ENCODE measurements at places on chromosomes 3 and 15.

DNA sequence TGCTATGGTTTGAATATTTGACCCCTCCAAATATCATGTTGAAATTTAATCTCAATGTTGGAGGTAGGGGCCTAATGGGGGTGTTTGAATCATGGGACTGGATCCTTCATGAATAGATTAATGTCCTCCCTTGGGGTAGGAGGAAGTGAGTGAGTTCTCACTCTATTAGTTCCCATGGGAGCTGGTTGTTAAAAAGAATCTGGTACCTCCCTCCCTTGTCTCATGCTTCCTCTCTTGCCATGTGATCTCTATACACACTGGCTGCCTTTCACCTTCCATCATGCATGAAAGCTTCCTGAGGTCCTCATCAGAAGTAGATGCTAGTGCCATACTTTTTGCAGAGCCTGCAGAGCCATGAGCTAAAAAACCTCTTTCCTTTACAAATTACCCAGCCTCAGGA is 177.7 kb upstream of the MCTP2 start:
- DNase-seq = no peak

DNA sequence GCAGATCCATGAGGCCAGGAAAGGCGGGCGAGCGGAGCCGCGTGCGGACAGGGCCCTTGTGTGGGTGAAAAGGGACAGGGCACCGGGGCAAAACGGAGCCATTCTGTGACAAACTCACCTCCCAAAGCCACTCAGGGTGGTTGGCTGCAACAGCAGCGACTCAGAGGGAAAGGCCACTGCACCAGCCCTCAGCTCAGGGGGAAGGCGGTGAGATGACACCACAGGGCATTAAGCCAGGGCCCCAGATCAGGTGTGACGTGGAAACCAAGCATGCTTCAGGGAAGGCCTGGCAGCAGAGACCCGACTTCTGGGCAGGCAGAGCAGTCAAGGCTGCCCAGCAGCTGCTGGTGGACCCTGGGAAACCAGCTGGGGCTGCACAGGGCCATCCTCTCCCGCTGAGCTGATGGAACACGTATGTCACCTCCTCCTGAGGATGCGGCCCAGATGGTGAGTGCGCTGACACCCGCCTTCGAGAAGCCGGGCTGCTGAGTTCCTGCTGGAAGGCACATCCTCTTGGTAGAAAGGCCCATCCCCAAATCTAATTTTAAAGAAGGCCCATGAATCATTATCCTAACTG is 82.3 kb downstream of the CHSY1 start:
- DNase-seq = no peak

DNA sequence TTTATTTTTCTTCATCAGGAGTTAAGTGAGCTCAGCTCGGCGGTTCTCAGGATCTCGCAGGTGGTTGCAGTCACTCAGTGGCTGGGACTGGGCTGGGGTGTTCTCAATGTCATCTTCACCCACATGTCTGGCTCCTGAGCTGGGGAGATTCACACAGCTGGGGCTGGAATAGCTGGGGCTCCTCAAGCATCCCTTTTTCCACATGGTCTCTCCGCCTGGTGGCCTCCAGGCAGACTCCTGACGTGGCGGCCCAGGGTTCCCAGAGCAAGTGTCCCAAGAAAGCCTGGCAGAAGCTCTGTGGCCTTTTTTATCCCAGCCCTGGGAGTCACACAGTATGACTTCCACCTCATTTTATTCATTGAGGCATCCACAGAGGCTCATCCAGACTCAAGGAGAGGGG is 84.1 kb upstream of the ANKRD34C start:
- DNase-seq = no peak

- DNase-seq = no peak
Measured at GRCh38 chr3:126464494-126464893, 11.2 kb downstream of the ZXDC start.

DNA sequence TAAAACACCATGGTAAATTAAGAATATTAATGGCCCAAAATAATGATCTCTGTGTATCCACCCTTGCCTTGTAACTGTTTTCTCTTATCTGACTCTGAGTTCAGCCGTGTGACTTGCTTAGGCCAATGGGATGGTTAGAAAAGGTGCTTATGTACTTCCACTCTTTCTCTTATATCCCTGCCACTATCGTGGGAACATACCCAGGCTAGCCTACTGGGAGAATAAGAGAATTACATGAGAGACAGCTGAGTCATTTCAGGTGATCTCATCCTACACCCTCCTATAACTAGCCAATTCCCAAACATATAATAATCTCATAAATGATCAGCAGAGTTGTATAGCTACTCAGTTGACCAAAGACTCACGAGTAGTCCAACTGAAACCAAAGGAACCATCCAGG is 98.3 kb upstream of the ABI3BP start:
- DNase-seq = peak; percentile 22

GRCh38 chr3:2023959-2024358 is 74.7 kb upstream of the CNTN4 start:
- no peak for DNase-seq

DNA sequence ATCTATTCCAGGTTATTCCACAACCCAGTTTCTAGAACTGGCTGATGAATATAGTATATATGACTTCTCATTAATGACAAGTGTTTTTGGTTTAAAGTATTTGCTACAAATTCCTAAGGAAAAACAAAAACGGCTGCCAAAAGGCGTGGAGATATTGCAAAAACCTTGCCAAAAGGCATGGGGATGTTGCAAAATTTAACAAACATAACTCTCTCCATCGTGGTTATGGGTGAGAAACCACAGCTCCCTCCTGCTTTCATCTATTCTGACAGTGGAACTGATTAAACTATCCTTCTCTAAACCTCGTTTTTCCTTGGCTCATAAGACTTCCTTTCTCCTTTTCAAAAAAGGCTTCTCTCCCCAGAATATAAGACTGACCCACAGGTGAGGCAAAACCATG is 342.0 kb upstream of the PDZRN3 start:
- no peak for DNase-seq

DNA sequence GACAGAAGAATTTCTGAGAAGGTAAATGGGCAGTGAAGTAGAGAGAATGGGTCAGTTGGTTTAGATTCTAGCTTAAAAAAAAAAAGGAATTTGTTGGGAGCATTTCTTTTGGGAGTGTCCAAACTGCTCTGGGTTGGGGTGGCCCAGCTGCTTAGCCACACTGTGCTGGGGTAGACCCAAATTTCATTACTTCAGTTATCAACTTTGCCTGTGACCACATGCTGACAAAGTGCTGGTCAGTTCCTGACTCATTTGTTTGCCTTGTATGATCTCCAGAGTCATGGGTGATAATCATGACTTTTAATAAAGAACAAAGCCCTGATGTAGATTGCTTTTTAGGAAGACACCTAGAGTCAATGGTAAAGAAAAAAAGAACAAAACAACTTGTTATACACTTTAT is 121.5 kb upstream of the FGF7 start:
- no peak for DNase-seq

DNA sequence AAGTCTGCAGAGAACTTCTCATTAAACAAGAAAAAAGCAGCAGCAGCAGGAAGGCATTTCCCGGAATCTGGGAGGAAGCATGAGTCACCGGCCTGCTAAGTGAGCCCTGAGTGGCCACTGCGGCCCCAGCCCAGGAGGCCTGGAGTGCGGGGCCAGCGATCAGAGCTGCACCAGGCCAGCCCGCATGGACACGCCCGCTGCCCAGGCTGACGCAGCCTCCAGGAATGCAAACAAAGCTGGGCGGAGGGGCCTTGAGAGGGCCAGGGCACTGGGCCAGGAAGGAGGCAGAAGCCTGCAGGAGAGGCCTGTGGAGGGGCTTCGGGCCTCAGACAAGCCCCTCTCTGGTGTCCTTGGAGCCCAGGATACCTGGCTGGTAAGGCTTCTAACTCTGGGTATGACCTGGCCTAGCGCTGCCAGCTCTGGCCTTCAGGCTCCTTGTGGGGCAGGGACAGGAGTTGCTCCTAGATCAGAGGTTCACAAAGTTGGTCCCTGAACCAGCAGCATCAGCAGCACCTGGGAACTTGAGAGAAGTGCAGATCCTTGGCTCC is 101.2 kb downstream of the SMAD6 start:
- DNase-seq = peak; percentile 86

DNA sequence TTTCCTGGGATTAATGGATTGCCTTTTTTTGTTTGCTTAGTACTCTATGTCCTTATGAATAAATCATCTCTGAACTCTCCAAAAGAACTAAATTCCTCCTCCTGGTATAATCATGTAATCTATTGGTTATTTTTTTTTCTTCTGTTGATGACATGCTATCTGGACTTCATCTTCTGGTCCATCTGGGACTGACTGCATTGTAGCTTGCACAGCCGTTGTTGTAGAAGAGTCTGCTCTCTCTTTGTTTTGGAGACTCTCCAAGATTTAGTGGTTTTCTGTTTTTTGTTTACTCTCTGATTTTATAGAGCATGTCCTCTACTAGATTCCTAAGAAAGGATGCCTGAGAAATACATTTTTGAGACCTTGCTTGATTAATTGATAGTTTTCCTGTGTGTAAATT is 19.1 kb downstream of the IREB2 start:
- no peak for DNase-seq

- DNase-seq = peak; percentile 23
Measured at GRCh38 chr3:185253645-185254410, at the start of gene EHHADH. Gene EHHADH, minus strand, starts transcription at chr3:185254049. Its CDS starts 27 bp downstream, at chr3:185254022.

DNA sequence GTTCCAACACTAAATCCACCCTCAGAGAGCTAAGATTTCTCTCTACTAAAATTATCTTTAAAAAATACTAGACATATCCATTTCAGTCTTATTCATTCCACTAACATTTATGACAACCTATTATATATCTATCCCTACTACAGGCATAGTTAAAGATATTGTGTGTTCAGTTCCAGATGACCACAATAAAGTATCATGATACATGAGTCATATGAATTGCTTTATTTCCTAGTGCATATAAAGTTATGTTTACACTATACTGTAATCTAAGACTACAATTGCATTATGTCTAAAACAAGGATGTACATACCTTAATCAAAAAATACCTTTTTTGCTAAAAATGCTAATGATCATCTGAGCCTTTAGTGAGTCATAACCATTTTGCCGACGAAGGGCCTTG is 19.4 kb downstream of the SHOX2 start:
- no peak for DNase-seq

- no peak for DNase-seq
Measured at GRCh38 chr15:32991619-32992111, 202.8 kb downstream of the FMN1 start.

DNA sequence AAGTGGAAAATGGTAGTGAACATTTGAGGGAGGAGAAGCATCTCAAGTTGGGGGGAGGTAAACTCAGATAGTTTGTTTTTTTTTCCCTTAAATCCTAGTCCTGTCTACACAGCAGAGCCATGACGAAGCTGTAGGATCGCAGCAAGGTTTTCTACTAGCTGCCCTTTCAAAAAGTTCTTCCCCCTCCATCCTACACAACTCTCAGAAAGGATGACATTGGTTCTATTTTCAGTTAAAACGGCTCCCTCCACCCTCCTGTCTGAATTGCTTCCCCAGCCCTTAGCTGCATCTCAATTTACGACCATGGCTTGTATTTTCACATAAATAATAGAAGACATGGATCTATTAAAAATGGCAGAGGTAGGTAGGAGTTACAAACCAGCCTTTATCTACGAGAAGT is 2.2 kb downstream of the HOMER2 start:
- DNase-seq = no peak

GRCh38 chr15:45635191-45635638 is 386 bp downstream of the SQOR start:
- DNase-seq = no peak

DNA sequence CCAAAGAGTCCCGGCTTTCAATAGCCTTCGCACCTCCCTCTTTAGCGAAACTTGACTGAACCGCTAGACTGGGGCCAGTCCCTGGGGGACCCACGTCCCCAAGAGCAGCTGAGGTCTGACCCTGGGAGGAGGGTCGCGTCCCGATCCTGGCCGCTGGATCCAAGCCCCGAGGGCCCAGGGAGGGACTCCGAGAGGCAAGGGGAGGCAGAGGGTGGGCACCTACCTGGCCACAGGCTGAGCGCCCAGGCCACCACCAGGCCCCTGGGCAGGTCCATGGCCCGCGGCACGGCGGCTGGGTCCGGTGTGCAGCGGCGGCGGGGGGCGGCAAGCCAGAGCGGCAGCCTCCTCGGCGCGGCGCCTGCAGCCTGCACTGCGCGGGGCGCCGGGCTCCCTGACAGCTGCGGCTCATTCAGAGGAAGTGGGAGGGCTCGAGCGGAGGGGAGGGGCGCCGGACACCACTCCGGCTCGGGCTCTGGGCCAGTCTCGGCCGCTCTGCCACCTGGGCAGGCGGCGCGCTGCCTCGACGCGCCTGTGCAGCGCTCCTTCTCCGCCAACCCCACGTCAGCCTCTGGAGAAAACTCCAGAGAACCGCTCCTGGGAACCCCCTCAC is at the start of gene ITGA11:
Gene ITGA11, minus strand, starts transcription at position 372 of the 610 bp plus-strand sequence. Its CDS starts 97 bp downstream, at position 275.
- DNase-seq = no peak

- DNase-seq = no peak
Measured at GRCh38 chr3:66048051-66048395, 9.3 kb upstream of the MAGI1 start.

DNA sequence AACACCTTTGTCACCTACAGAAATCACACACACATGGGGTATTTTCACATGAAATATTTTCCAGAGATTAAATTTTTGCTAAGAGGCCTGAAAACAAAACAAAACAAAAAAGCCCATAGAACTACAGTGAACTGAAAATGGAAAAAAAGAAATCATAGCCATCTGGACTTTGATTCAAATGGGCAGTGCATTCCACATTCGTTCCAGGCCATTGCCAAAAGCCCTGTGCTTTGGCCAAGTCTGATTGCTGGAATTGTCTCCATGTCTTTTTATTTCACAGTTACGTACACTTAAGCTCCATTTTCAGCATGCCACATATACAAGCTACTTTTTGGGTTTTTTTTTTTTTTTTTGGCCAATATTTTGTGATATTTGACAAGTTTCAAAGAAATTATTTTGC is 47.1 kb downstream of the TFG start:
- no peak for DNase-seq

GRCh38 chr3:128814060-128814459 is 65.4 kb upstream of the ACAD9 start:
- DNase-seq = no peak

DNA sequence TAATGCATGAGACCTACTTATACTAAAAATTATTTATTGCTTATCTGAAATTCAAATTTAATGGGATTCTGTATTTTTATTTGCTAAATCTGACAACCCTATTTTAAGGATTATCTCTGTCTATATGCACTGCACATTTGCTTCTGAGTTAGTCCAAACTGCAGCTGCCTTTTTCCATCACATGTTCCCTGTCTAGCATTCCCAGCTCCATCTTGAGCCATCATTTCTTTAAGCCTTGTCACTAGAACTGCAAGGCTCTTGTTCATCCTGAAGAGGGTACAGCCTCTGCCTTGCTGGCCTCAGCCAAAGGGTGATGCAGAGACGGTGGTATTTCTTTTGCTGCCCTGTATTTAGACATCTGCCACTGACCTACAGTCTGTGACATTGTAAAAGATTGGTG is 125.8 kb upstream of the STT3B start:
- no peak for DNase-seq

- DNase-seq = no peak
Measured at GRCh38 chr3:64260431-64260830, 35.2 kb upstream of the PRICKLE2 start.

Measured in HCT116 (cell line).